ENCODE measurements at places on chromosomes 12 and 14. TPM values are rescaled to one million over a fixed set of nuclear protein-coding genes. Genes with fewer than 3 reads are reported as not detected.

DNA sequence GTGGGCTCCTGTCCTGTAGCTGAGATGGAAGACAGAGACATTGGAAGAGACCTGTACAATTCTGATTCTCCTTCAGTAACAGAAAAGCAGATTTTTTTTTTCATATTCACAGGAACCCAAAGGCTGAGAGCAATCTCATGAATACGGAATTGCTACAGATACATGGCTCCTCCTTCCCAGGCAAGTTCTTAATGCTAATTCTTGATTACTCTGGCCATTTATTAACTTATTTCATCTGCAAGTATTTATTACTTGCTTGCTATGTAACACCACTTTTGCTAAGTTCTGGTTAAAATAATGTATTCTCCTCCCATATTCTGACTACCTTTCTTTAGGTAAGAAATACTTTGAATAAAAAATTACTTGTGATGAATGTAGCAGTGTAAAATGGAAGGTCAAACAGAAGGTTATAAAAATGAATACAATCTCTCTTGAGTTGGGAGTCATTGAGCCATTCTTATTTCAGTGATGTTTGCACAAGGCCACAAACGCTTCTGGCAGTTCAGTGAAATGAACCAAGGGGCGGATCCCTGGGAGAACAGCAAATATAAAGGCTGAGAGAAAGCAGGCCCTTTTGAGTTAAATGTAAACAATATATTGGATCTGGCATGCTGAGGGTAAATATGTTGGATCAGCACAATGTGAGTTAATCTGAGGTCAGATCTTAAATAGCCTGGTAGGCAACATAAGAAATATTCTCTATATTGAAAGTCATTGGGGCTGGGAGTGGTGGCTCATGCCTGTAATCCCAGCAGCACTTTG, 37.6 kb downstream of the MUCL1 start:
- no peaks in the 10 kb centered on the region for H3K36me3 ChIP-seq
- DNase-seq, result no peak
- no peaks in the 10 kb centered on the region for H3K4me1 ChIP-seq
- no peaks in the 10 kb centered on the region for H3K27me3 ChIP-seq
- H3K27ac ChIP-seq, result no peak overlapping the region

KCNMB4 gene
- 8.3 TPM for total RNA-seq

DNA sequence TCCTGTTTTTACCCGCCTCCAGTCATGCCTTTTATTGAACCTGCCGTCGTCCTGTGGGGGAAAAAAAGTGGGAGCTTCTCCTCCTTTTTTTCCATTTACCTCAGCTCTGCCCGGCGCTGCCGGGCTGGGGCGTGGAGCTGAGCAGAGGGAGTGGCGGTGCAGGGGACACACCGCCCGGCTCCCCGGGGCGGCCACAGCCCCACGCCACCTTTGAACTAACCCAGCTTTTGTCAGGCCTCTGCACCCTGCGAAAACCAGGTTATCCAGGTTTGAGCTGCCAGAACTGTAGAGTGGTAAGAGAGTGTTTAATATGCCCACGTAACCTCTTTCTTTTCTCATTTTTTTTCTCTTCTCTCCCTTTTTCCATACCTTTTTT, 161.0 kb upstream of the FKBP4 start:
- H3K4me1 ChIP-seq, result no peaks in the 10 kb centered on the region
- H3K27ac ChIP-seq, result no peak overlapping the region
- no peaks in the 10 kb centered on the region for H3K36me3 ChIP-seq

CRY1 gene
- 18.3 TPM for total RNA-seq

- H3K4me1 ChIP-seq, result no peaks in the 10 kb centered on the region
- no peaks in the 10 kb centered on the region for H3K27me3 ChIP-seq
- DNase-seq, result no peak
- no peaks in the 10 kb centered on the region for H3K36me3 ChIP-seq
- H3K4me3 ChIP-seq, result no peak overlapping the region
Measured at GRCh38 chr12:21223930-21224329, 92.9 kb downstream of the SLCO1B1 start.

GRCh38 chr12:88433997-88434703, 146.1 kb downstream of the KITLG start:
- H3K4me1 ChIP-seq, result peaks cover 3% of the 10 kb centered on the region
- H3K27me3 ChIP-seq, result no peaks in the 10 kb centered on the region
- H3K4me3 ChIP-seq, result no peak overlapping the region
- DNase-seq, result no peak
- H3K27ac ChIP-seq, result peak overlapping the region; percentile 17

- H3K27ac ChIP-seq, result no peak overlapping the region
- no peaks in the 10 kb centered on the region for H3K36me3 ChIP-seq
- H3K27me3 ChIP-seq, result no peaks in the 10 kb centered on the region
Measured at GRCh38 chr14:85856430-85856829, 326.5 kb downstream of the FLRT2 start.

GRCh38 chr14:103451401-103451800, 66.2 kb downstream of the MARK3 start:
- no peak for DNase-seq
- H3K4me1 ChIP-seq, result peaks cover 5% of the 10 kb centered on the region
- no peak overlapping the region for H3K27ac ChIP-seq
- no peaks in the 10 kb centered on the region for H3K27me3 ChIP-seq
- H3K36me3 ChIP-seq, result peaks cover 17% of the 10 kb centered on the region

DNA sequence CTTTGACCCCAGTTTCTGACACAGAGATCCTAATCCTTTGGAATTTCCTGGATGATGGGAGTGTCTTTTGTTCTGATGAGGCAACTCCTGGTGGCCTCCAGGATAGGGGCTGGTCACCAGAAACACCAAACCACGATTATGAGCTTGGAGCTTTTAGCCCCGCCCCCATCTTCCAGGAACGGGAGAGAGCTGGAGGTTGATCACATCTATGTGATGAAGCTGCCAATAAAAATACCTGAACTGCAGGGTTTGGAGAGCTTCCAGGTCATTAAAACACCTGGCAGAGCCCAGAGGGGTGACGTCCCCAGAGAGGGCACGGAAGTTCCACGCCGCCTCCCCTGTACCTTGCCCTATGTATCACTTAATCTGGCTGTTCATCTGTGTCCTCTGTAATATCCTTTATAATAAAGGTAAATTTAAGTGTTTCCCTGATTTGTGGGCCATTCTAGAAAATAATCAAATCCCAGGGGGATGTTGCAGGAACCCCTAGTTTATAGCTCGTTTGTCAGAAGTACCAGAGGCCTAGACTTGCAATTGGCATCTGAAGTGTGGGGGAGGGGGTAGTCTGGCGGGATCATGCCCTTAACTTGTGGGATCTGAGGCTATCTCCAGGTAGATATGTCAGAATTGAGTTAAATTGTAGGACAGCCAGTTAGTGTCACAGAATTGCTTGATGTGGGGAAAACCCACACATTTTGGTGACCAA, 21.2 kb downstream of the APPL2 start:
- H3K27me3 ChIP-seq, result no peaks in the 10 kb centered on the region
- no peak for DNase-seq
- peaks cover 25% of the 10 kb centered on the region for H3K36me3 ChIP-seq
- H3K4me3 ChIP-seq, result no peak overlapping the region
- peaks cover 20% of the 10 kb centered on the region for H3K4me1 ChIP-seq

SDS gene
- total RNA-seq, result not detected

All from astrocyte (in vitro differentiated cells and primary cell).